Activated CD4-positive, alpha-beta T cell treated with anti-CD3 and anti-CD28 coated beads for 48 hours (primary cell): ENCODE measurements at places on chromosomes 7 and 10.

DNA sequence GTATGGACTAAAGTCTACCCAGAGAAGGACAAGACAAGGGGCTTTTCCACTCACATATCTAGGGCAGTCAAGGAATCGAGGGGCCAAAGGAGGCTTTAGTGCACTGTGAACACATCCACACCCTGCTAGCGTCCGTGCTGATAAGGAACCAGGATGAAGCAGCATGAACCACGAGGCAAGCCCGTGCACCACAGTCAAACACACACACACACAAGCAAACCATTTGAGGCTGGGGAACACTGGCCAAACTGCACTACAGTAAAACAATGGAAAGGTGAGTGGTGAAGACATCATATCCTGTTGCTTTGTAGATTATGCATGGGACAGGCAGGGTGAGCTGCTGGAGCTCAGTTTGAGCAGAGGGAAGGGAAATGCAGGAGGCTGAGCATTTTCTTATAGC is 177.4 kb upstream of the CDCA7L start:
- no peak for DNase-seq

- DNase-seq: no peak
Measured at GRCh38 chr7:22542254-22542653, 42.3 kb upstream of the STEAP1B start.

- DNase-seq: no peak
Measured at GRCh38 chr10:27774831-27775230, 29.2 kb upstream of the MKX start.

DNA sequence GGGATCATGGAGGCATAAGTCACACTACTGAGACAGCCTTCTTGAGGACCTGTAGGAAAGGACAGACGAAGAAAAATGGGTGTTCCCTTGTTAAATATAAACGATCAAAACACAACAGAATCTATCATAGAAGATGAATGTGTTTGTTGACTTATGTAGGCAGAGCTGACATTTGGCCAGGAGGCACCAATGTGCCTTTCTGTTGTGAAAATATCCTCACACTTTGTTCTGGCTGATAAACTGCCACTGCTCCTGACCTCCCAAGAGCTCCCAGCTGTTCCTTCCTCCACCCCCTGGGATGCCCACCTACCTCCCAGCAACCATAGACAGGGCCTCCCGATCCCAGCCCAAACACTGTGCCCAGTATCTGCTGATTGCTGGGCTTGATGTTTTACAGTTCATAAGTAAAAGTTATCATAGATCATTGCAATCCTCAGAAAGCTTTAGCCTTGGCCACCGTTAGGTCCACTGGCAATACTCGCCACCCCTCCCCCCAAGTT is 116.6 kb downstream of the CTTNBP2 start:
- DNase-seq: no peak

DNA sequence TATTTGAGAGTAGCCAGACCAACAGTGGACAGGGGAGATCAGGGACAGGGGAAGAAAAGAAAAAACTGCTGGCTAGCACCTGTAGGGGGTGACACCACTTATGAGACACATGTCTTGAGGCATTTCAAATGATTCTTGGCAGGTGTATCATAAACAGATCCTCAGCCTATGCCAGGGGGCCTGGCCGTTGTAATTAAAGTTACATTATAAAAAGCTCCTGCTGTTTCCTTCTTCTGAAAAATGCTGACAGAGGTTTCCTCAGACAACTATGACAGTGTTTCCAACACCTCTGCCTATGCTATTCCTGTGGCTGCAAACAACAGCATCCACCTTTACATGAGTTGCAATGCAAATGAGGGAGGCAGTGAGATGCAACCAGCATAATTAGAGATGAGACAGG is 281.0 kb upstream of the PTER start:
- DNase-seq: no peak

GRCh38 chr10:31099664-31100063 is 68.0 kb upstream of the ZNF438 start:
- DNase-seq: peak; percentile 76

GRCh38 chr7:135537905-135538304 is 19.8 kb upstream of the NUP205 start:
- no peak for DNase-seq

DNA sequence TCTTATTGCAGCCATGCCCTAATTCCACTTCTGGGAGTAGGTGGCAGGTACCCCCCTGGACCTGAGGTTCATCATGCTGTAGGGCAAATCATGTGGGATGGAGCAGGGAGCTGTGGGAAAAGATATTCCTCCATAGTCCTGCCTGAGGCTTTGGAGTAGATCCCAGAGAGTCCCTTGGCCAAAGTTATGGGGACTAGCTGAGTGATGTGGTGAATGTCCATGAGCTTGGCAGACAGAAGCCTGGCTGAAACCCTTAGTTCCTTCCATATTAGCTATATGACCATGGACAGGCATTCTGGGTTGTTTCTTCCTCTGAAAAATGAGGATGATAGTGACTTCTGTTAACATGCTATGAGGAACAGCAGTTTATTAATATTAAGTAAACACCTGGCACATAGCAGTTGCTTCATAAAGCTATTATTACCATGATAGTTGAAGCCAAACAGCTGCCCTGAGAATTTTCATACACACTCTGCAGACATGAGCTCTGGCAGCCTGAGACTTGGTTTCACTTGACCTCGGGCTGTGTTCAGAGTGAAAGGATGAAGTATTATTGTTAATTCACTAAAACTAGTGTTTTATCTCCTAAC is 15.0 kb upstream of the IMPDH1 start:
- no peak for DNase-seq

DNA sequence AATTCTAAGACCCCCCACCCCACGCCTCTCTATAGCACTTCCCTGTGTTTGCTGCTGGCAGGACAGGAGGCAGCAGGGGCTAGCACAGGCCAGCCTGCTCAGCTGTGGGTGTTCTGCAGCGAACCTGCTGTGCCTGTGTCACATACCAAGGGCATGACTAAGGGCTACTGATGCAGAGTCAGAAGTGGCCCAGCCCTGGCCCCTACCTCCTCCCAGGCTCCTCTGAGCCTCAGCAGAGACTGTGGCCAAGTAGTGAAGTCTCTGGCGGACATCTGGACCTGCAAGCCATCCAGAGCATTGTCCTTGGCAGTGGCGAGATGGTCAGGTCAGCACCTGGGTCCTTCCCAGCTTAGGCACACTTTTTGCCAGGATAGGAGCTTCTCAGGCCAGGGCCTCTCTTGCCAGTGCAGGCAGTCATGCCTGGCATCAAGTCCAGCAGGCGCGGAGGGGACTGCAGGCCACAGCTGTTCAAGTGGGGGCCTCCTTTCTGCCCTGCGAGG is 116.3 kb upstream of the RET start:
- no peak for DNase-seq

GRCh38 chr7:81769891-81770727 is at the start of gene HGF:
HGF (minus strand) TSS chr7:81770047; CDS start chr7:81769971, 76 bp downstream.
- DNase-seq: no peak

DNA sequence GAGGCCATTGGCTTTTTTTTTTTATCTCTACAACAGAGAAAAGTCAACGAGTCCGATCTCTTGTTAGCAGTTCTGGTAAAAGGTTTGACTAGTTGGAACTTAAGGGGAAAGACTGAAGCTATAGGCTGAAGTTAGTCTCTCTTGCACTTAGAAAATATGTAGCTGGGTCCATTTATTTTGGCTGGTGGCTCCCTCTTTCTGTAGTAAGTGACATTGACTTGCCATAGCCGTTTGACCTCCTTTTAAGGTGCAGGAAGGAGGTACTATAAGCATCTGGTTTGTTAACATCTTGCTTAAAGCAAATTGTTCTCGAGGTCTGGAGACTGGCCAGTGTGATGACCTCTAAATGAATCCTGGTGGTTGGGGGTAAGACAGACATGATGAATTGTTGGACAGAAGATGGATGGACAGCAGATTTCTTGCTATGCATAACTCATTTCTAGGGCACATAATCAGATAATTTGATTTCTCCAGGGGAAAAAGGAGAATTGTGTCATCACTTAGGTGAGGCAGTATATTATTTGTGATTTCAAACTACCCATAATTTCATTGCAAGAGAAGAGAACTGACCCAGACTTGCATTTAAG is 356.3 kb upstream of the GALNT17 start:
- DNase-seq: no peak
